Vagina (tissue), 2 donors: ENCODE measurements at places on chromosomes 12 and 14. TPM values are rescaled to one million over a fixed set of nuclear protein-coding genes. Genes with fewer than 3 reads are reported as not detected.

The KRT72 gene
- total RNA-seq = not detected

The MYH7 gene
- not detected for total RNA-seq

The DHRS2 gene
- total RNA-seq = 0.25 TPM

The CACNA2D4 gene
- 2.2 TPM for total RNA-seq

The C3AR1 gene
- total RNA-seq = 6.4 TPM

The TMEM30B gene
- 22.6 TPM for total RNA-seq

The CELA1 gene
- not detected for total RNA-seq

The HOXC5 gene
- not detected for total RNA-seq

The NELL2 gene
- 16.9 TPM for total RNA-seq
